ENCODE measurements at places on chromosomes 13 and 19. TPM values are rescaled to one million over a fixed set of nuclear protein-coding genes. Genes with fewer than 3 reads are reported as not detected.

DNA sequence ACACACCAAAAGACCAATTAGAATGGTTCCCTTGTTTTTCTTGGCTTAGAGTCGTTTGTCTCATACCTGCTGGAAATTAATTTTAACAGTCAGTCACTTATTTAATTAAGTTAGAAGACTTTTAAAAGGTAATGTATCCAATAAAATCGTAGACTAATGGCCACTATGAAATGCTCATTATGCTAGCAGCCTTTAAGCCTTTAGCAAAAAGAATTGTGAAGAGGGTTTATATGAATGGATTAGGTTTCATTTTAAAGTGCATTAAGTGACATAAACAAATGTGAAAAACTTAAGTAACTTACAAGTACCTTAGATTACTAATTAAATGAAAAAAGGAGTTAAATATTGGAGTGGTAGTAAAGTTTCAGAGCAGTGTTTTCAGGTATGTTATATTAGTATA is 139.6 kb downstream of the RXFP2 start:
- H3K36me3 ChIP-seq = no peaks in the 10 kb centered on the region
- H3K4me3 ChIP-seq = no peak overlapping the region
- no peak overlapping the region for H3K27ac ChIP-seq
- no peaks in the 10 kb centered on the region for H3K27me3 ChIP-seq
- DNase-seq = no peak

DNA sequence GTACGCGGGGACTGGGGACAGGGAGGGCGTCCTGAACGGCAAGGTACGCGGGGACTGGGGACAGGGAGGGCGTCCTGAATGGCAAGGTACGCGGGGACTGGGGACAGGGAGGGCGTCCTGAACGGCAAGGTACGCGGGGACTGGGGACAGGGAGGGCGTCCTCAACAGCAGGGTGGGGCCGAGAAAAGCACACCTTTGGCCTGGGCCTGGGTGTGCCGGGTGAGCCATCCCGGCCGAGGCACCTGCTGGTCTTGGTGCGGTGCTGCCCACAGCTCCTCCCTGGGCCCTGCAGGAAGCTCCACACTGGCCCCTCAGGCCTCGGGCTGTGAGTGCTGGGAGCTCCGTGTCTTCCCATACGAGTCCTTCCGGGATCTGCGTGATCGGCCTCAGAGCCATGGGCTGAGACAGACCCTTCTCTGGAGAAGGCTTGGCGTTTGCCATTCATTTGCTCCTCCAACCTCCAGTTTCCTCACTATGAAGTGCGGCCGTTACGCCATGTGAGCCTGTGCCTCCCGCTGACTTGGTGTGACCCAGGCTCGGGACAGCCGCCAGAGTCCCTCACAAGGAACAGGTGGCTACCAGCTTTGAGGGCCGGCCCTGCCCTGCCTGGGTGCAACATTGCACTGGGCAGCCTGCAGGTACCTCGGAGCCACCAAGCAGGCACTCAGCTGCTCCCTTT is 7.8 kb upstream of the ZNF554 start:
- no peak overlapping the region for H3K4me3 ChIP-seq
- DNase-seq = no peak
- no peak overlapping the region for H3K27ac ChIP-seq
- no peaks in the 10 kb centered on the region for H3K36me3 ChIP-seq
- H3K4me1 ChIP-seq = no peaks in the 10 kb centered on the region

The CACNG6 gene
- not detected for total RNA-seq

The ZNF541 gene
- total RNA-seq = 1.1 TPM

The ZNF491 gene
- 6.1 TPM for total RNA-seq

The ZSWIM9 gene
- 3.0 TPM for total RNA-seq

The UBE2M gene
- total RNA-seq = 22.4 TPM

Measured in sigmoid colon (tissue), 7 donors.